ENCODE measurements at places on chromosomes 7 and 10. TPM values are rescaled to one million over a fixed set of nuclear protein-coding genes. Genes with fewer than 3 reads are reported as not detected.

- no peak for DNase-seq
Measured at GRCh38 chr10:37704566-37704965, 152.8 kb downstream of the ZNF248 start.

GRCh38 chr10:77664696-77665095 lies 27.1 kb upstream of the KCNMA1 start:
- no peak for DNase-seq

DNA sequence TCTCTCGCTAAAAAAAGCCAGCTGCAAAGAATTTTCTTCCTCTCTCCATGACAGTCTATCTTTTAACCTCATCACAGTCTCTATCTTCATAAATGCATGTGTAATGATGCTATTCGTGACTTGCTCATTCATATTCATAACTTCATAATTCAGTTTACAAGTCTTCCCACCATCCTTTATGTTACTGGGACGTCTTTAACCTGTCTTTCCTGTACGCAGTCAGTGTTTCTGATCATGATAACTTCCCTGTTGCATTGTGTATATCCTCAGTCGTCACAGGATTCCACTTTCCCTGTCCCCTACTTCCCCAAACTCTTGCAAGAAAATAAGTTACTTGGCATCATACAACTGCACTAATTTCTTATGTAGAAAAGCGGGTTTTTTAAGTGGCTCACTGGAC lies 165.6 kb upstream of the ASAH2 start:
- DNase-seq = no peak

Gene KCNMA1
- total RNA-seq = 15.3 TPM

GRCh38 chr7:85634951-85635350 lies 448.1 kb upstream of the SEMA3D start:
- no peak for DNase-seq

- no peak for DNase-seq
Measured at GRCh38 chr7:17660116-17660515, 280.2 kb downstream of the SNX13 start.

DNA sequence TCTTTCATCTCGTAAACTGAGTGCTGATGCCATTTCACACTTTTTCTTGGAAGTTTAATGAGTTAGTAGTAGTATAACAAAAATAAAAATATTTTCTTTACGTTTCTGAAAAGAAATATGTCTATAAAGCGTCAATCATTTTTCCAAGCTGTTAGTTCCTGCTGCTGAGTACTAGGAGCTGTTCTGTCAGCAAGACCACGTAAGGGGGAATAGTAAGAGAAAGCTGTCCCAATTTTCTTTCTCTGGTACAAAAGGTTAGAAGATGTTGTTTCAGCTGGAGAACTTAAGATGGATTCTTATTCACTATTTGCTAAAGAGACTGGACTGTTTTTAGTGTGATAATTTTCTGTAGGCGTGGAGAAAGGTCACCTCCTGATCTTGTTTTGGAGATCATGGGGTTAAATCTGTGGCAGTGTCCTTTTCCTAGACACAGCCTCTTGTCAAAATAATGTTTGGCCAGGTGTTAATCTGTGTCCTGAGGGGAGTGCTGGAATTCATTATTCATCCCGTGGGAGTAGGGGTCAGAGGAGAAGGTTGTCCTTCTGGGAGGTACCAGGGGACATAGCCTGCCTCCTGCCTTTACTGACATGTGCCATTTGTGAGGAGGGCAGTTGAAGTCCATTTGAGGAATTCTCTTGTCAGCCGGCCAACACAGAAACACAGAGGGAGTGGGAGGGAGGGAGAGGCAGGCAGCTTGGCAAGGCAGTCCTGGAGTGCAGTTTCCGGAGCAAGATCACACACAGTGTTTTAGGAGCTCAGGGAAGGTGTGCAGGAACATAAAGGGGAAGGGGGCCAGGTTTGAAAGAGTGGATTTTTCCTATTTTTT lies 368.7 kb downstream of the AUTS2 start:
- DNase-seq = no peak

Gene PTPN12
- total RNA-seq = 45.0 TPM

- no peak for DNase-seq
Measured at GRCh38 chr7:133369130-133369529, 116.3 kb downstream of the EXOC4 start.

DNA sequence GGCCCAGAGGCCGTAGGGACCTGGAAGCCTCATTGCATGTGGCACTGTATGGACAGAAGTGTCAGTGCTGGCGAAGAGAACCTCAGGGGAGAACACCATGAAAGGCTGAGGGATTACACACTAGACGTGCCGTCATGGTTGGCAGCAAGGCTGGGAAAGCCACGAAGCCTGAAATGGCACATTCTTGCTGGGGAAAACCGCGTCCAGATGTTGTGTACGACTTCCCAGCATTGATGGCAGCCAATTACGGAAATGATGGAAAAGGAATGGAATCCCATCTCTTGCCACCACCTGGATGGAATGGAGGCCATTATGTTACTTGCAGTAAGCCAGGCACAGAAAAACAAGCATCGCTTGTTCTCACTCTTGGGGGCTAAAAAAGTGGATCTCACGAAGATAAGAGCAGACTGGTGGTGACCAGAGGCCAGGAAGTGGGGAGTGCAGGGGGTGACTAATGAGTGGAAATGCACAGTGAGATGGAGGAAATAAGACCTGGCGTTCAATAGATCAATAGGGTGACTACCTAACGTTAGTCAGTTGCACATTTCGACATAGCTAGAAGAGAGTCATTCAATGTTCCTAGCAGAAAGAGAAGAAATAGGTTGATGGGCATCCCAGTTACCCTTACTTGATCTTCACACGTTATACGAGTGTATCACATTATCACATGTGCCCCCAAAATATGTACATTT lies 14.6 kb upstream of the PWWP2B start:
- DNase-seq = no peak

GRCh38 chr7:64182036-64182790 lies 24.8 kb upstream of the ZNF735 start:
- no peak for DNase-seq

Gene CNTNAP2
- total RNA-seq = not detected

GRCh38 chr10:124590216-124591122 lies 128.8 kb downstream of the LHPP start:
- no peak for DNase-seq

Gene CPN1
- not detected for total RNA-seq

- no peak for DNase-seq
Measured at GRCh38 chr10:67175354-67175753, 249.5 kb downstream of the LRRTM3 start.

Gene DKK1
- total RNA-seq = 13.5 TPM

Gene CYP3A7
- total RNA-seq = 0.29 TPM

Gene UTF1
- not detected for total RNA-seq

- no peak for DNase-seq
Measured at GRCh38 chr10:27157150-27157549, 2.0 kb downstream of the MASTL start.

- DNase-seq = peak; percentile 91
Measured at GRCh38 chr10:49082766-49083165, 32.6 kb downstream of the VSTM4 start.

Gene CABCOCO1
- 0.13 TPM for total RNA-seq

DNA sequence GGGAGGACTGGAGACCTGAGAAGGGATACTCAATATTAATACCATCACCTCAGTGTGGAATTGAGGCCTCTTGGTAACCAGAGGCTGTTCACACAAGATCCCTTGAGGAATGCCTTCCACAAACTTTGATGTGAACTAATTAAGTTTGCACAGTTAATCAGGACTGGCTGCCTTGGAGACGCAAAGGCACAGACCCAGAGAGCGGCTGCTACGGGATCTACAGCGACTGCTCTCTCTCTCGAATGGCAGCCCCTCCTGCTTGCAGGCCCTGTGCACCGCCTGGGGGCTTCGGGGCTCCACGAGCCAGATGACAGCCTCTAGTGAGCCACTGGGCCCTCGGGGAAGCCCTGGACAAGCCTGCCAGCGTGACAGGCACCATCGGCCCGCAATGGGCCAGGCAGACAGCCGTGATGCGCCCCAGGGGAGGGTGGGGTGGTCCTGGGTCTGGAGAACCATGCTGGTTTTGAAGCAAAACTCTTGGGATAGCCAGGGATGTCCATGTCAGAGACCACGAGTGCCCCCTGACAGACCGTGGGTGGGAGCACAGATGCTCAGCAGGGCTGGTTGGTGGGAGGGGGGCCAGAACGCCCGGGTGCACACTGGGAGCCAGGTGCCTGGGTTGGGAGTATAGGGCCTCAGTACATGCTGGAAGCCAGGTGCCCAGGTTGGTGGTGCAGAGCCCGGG lies 195.6 kb downstream of the ELFN1 start:
- no peak for DNase-seq
